ENCODE measurements at places on chromosomes 7 and 10. TPM values are rescaled to one million over a fixed set of nuclear protein-coding genes. Genes with fewer than 3 reads are reported as not detected.

- H3K4me1 ChIP-seq: no peaks in the 10 kb centered on the region
- H3K4me3 ChIP-seq: no peak overlapping the region
- H3K27ac ChIP-seq: no peak overlapping the region
- no peaks in the 10 kb centered on the region for H3K27me3 ChIP-seq
Observed at GRCh38 chr10:99700649-99701048, 31.3 kb downstream of the COX15 start.

- peak; percentile 43 for DNase-seq
- no peaks in the 10 kb centered on the region for H3K36me3 ChIP-seq
- no peak overlapping the region for H3K27ac ChIP-seq
- H3K4me1 ChIP-seq: no peaks in the 10 kb centered on the region
Observed at GRCh38 chr10:52965938-52966401, 193.4 kb upstream of the MBL2 start.

GRCh38 chr10:12484941-12485805 lies 135.8 kb downstream of the CAMK1D start:
- H3K27me3 ChIP-seq: no peaks in the 10 kb centered on the region
- H3K4me1 ChIP-seq: peaks cover 17% of the 10 kb centered on the region
- no peak overlapping the region for H3K27ac ChIP-seq
- H3K36me3 ChIP-seq: no peaks in the 10 kb centered on the region
- H3K4me3 ChIP-seq: no peak overlapping the region
- peak; percentile 43 for DNase-seq

- no peaks in the 10 kb centered on the region for H3K4me1 ChIP-seq
- no peak for DNase-seq
- no peaks in the 10 kb centered on the region for H3K36me3 ChIP-seq
- H3K27me3 ChIP-seq: no peaks in the 10 kb centered on the region
- no peak overlapping the region for H3K4me3 ChIP-seq
Observed at GRCh38 chr7:29476916-29477315, 86.7 kb upstream of the PRR15 start.

DNA sequence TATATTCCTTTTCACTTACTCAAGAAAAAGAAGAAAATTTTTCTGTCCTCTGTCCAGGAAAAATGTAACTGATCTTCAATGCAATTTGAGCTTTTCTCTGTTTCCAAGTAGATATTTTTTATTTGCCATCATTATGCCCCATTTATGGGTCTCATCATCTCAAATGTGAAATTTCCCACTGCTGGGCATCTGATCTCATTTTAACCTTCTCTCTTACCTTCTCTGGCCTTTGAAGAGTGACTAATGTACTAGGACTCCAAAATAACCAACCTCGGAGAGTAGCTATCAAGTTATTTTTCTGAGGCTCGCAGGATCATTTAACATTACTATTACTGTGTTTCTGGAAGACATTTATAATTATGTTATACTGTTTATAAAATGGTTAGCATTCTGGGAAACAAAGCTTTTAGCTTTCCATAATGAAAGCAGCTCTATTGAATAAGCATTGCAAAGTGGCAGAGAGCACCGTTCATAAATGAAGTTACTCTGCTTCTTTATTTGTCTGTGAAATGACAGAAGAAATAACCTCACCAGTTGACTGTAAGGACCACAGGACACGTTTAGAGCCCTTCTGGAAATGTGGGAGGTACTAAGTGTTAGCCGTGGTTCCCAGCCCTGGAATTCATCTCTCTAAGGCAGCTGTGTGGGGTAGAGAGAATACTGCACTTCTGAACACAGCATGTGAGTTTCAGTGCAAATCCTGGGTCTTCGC lies 33.3 kb upstream of the NMT2 start:
- H3K27me3 ChIP-seq: no peaks in the 10 kb centered on the region
- no peaks in the 10 kb centered on the region for H3K36me3 ChIP-seq
- no peak overlapping the region for H3K4me3 ChIP-seq
- H3K4me1 ChIP-seq: no peaks in the 10 kb centered on the region

DNA sequence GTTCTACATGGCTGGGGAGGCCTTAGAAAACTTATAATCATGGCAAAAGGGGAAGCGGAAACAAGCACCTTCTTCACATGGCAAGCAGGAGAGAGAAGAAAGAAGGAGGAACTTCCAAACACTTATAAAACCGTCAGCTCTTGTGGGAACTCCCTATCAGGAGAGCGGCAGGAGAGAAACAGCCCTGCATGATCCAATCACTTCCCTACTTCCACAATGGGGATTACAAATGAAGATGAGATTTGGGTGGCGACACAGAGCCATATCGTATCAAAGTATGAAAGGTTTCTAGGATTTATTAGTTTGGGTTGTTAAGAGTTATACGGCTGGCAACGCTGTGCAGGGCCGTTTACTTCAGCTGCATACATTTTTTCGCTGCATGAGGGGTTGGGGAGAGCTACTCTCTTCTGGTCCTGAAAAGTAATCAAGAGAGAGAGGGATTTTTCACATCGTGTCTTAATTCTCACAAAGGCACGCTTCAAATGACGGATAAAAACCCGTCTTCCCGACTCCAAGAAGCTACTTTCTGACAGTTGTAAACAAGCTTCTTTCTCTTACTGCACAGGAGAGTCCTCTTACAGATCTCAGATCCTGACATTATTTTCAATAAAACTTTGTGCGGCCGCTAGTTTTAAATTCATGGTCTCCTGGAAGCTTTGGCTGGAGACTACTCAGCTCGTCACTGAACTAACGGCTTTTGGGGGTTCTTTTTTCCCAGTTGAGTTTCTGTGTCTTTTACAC lies 751 bp upstream of the GTPBP10 start:
- H3K4me3 ChIP-seq: peak overlapping the region; percentile 78
- peaks cover 14% of the 10 kb centered on the region for H3K4me1 ChIP-seq
- H3K27me3 ChIP-seq: no peaks in the 10 kb centered on the region
- peaks cover 20% of the 10 kb centered on the region for H3K36me3 ChIP-seq
- no peak overlapping the region for H3K27ac ChIP-seq

DNA sequence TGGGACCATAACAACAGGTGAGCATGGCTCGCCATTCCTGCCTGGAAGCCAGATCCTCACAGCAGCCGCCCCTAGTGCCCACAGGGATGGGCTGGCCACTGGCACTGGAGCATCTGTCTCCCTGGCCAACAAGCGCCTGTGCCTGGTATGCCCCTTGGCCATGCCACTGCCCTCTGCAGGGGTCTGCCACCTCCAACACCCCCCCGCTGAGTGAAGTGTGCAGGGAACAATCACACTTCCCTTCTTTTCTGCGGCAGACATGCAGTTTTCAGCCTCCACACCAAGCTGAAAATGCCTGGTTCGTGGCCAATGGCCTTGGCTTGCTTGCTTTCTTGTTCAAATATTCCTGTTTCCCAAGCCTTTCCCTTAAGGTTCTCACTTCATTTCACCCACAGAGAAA lies 50.7 kb downstream of the HSPA12A start:
- DNase-seq: no peak
- H3K36me3 ChIP-seq: no peaks in the 10 kb centered on the region
- H3K27me3 ChIP-seq: no peaks in the 10 kb centered on the region
- H3K4me1 ChIP-seq: no peaks in the 10 kb centered on the region
- H3K27ac ChIP-seq: no peak overlapping the region
- H3K4me3 ChIP-seq: no peak overlapping the region

- H3K27me3 ChIP-seq: no peaks in the 10 kb centered on the region
- H3K27ac ChIP-seq: no peak overlapping the region
- DNase-seq: no peak
Observed at GRCh38 chr7:46390042-46390441, 469.0 kb upstream of the IGFBP3 start.

DNA sequence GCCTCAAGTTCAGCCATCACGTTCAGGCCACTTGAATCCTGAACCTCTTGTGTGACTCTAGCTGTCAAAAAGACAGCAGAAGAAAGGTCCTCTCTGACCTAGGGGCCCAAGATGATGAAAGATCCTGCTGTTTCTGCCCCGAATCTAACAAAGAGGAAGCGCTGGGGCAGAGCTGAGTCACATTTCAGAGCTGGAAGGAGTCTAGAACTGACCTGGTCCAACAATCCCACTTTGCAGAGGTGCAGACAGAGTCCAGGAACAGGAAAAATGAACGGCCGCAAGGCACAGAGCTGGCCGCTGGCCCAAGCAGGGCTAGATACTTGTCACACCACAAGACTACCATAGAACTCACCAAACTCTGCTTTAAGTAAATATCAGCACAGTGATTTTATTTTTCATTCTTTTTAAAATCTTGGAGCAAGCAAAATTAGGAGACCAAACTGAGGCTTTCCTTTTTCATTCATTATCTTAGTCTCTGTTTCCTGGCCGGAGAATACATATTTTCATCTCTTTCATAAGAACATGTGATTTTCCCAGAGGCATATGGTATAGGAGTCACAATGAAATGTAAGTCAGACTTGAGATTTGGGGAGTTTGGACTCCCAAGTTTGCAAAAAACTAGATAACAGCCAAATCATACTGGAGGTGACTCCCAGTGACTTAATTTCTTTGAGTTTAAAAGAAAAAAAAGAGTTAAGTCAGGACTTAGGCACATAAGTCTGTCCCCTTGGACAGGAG lies 52.8 kb downstream of the CHST15 start:
- no peaks in the 10 kb centered on the region for H3K36me3 ChIP-seq
- peaks cover 8% of the 10 kb centered on the region for H3K4me1 ChIP-seq
- no peaks in the 10 kb centered on the region for H3K27me3 ChIP-seq
- H3K27ac ChIP-seq: no peak overlapping the region
- H3K4me3 ChIP-seq: no peak overlapping the region
- no peak for DNase-seq

GRCh38 chr7:25940086-25940906 lies 211.7 kb upstream of the NFE2L3 start:
- H3K27me3 ChIP-seq: no peaks in the 10 kb centered on the region
- H3K27ac ChIP-seq: no peak overlapping the region
- no peak overlapping the region for H3K4me3 ChIP-seq
- H3K4me1 ChIP-seq: no peaks in the 10 kb centered on the region

- DNase-seq: peak; percentile 85
- no peaks in the 10 kb centered on the region for H3K27me3 ChIP-seq
- peak overlapping the region; percentile 41 for H3K27ac ChIP-seq
- H3K4me1 ChIP-seq: peaks cover 44% of the 10 kb centered on the region
Observed at GRCh38 chr7:11341285-11341944, 367.7 kb downstream of the PHF14 start.

GRCh38 chr7:79714081-79714480 lies 260.6 kb upstream of the MAGI2 start:
- DNase-seq: no peak
- H3K27ac ChIP-seq: no peak overlapping the region
- no peaks in the 10 kb centered on the region for H3K27me3 ChIP-seq
- H3K36me3 ChIP-seq: no peaks in the 10 kb centered on the region
- no peaks in the 10 kb centered on the region for H3K4me1 ChIP-seq
- no peak overlapping the region for H3K4me3 ChIP-seq

GRCh38 chr7:69295977-69296376 lies 302.3 kb upstream of the AUTS2 start:
- no peak overlapping the region for H3K27ac ChIP-seq
- DNase-seq: no peak
- H3K4me1 ChIP-seq: peaks cover 7% of the 10 kb centered on the region
- no peaks in the 10 kb centered on the region for H3K36me3 ChIP-seq
- no peak overlapping the region for H3K4me3 ChIP-seq

DNA sequence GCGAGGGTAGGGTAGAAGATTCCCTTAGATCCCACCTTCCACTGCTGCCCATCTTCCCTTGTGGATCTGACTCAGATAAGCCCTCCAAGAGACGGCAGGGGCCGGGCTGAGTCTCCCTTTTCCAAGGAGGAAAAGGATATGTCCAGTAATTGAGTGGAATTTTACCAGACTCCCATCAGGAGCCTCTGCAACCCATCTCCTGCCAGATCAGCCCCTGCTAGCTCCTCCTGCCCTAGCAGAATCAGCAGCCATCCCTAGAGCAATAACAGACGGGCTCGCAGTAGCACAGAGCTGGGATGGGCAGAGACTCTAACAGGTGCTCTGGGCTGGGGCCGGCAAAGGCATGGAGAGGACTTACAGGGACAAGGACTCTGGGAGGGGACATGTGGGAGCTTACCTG lies 73.5 kb downstream of the C10orf105 start:
- H3K4me1 ChIP-seq: peaks cover 55% of the 10 kb centered on the region
- no peak overlapping the region for H3K4me3 ChIP-seq
- no peak for DNase-seq
- H3K36me3 ChIP-seq: no peaks in the 10 kb centered on the region

DNA sequence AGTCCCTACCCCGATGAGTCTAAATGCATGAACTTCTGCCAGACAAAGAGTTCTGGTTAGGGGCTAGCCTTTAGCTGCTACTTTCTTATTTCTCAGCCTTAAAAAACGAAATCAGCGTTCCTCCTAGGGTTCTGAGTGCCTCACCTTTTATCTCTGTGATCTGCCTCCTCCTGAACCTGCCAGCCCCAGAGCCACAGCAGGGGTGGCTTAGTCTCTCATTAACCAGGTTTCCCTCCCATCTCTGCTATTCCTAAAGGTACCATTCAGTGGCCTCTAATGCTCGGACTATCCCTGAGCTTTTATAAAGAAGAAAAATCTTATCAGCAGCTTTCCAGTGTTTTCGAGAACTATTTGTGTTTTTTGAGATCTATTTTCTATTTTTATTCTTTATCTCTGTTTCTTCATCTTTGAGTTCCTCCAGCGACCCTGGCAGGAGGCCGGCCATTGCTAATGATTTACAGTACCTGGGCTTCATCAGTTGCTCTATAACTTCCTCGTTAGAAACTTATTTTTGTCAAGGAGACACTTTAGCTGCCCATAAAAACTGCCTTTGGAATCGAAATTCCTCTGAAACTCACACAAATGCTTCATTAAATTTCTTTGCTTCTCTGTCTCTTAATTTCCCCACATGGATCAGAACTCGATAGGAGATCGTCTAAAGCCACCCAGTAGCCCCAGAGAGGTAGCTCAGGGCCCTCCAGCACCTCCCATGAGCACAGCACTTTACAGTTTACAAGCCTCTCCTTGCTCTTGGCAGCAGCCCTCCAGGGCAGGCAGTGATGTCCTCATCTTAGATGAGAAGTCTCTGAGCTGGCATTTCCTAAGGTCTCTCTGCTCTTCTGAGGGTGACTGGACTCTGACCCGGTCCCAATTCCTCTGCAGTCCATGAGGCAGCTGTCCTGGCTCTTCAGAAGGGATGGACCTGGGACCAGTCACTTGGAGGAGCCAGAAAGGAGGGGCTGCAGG lies 149.1 kb downstream of the EBF3 start:
- no peaks in the 10 kb centered on the region for H3K27me3 ChIP-seq
- no peak overlapping the region for H3K4me3 ChIP-seq
- no peaks in the 10 kb centered on the region for H3K36me3 ChIP-seq
- H3K27ac ChIP-seq: no peak overlapping the region

GRCh38 chr7:74225400-74225799 lies 15.6 kb downstream of the LAT2 start:
- 0 out of 2 replicates have a peak, but pooled peaks cover 7% of the 10 kb centered on the region for H3K36me3 ChIP-seq
- peaks cover 40% of the 10 kb centered on the region for H3K4me1 ChIP-seq
- DNase-seq: no peak

DNA sequence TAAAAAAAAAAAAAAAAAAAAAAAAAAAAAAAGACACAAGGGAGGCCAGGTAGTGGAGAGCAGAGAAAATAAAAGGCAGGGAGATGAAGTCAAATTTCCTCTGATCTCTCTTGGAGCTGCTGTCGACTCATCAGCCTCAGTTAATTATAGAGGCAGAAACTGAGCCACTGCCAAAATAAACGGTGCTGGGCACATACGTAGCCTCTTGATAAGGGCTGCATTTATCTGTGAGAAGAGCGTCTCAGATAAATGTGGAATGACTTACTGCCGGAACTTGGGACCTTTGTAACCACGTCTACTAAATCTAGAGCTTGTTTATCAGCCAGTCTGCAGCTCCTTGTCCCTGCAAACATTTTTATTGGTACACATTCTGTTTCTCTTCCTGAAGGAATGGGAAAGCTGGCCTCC lies 162.3 kb downstream of the BAMBI start:
- H3K4me1 ChIP-seq: no peaks in the 10 kb centered on the region
- H3K27ac ChIP-seq: no peak overlapping the region
- H3K36me3 ChIP-seq: no peaks in the 10 kb centered on the region
- H3K4me3 ChIP-seq: no peak overlapping the region
- DNase-seq: no peak

ATOH7 gene
- not detected for total RNA-seq

CYP17A1 gene
- total RNA-seq: not detected

KIAA1549 gene
- not detected for total RNA-seq

BAMBI gene
- total RNA-seq: not detected

CALML3 gene
- total RNA-seq: not detected

HGF gene
- not detected for total RNA-seq

IGF2BP3 gene
- 120 TPM for total RNA-seq
